Upper lobe of left lung (tissue), 6 donors: ENCODE measurements at places on chromosomes 3 and 15. TPM values are rescaled to one million over a fixed set of nuclear protein-coding genes. Genes with fewer than 3 reads are reported as not detected.

Gene SUCNR1
- 2.4 TPM for total RNA-seq

Gene CEMIP
- 9.1 TPM for total RNA-seq

DNA sequence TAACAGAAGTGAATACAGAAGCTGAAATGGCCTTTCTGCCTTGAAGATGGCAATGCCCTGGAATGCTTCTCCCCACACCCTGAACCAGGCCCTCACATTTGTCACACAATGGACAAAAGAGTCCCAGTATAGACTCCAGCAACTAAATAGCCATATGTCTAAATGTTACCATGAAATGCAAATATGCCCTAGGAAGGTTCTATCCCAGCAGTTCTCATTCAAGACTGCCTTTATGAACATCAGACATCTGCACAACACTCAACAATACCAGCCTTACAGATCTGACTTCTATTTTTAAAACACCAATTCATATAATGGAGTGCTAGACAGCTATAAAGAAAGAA lies 7.9 kb downstream of the ITGB5 start:
- no peak overlapping the region for H3K4me3 ChIP-seq
- peaks cover 29% of the 10 kb centered on the region for H3K4me1 ChIP-seq
- no peaks in the 10 kb centered on the region for H3K27me3 ChIP-seq
- peak overlapping the region; percentile 37 for H3K27ac ChIP-seq
- H3K36me3 ChIP-seq: no peaks in the 10 kb centered on the region

DNA sequence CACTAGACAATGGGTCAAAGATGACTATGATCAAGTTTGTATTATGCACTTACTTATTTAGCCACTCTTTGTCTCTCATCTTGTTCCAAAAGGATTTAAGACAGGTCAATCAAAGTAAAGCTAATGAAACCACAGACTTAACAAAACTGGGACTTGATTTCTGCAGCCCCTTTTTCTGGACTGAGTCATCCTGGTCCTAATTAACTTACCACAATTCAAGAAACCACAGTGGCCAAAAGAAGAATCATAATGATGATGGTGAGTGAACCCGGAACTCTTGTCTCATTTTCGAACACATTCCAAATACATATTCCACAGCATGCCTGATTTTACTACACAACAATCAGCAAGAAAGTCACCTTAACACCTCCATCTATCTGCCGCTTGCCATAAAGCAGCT lies 1333.0 kb downstream of the ROBO1 start:
- H3K27ac ChIP-seq: no peak overlapping the region
- no peaks in the 10 kb centered on the region for H3K36me3 ChIP-seq
- DNase-seq: no peak

- no peak for DNase-seq
- H3K27ac ChIP-seq: no peak overlapping the region
- no peak overlapping the region for H3K4me3 ChIP-seq
- no peaks in the 10 kb centered on the region for H3K4me1 ChIP-seq
- no peaks in the 10 kb centered on the region for H3K27me3 ChIP-seq
These were observed 41.3 kb upstream of the TRIM42 start for GRCh38 chr3:140636406-140637138.

DNA sequence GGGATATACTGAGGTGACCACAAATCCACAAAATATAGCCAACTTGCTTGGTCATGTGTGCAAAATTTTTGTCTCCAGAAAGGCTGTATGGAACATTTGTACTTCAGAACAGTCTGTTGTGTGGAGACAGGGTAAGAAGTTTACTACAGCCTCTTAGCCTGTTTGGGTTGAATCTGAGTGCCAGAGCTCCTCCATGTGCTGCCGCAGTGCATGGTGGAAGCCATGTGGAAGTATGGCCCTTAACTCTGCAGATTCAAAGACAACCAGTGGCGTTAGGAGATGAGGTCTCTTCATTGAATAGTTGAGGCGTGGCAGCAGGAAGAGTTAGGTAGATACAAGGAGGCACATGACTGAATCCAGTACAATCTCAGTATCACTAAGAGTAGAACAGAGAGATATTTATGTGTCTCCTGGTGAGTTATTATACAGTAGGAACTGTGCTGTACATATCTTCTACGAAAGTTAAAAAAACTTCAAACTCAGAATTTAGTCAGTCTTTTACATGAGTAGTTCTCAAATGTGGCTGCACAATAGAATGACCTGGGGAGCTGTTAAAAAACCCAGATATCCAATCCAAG lies 9.4 kb downstream of the EIF2A start:
- H3K4me1 ChIP-seq: peaks cover 9% of the 10 kb centered on the region
- DNase-seq: no peak
- no peak overlapping the region for H3K4me3 ChIP-seq
- H3K27ac ChIP-seq: no peak overlapping the region
- peaks cover 8% of the 10 kb centered on the region for H3K36me3 ChIP-seq
- no peaks in the 10 kb centered on the region for H3K27me3 ChIP-seq

- H3K36me3 ChIP-seq: peaks cover 13% of the 10 kb centered on the region
- peaks cover 21% of the 10 kb centered on the region for H3K4me1 ChIP-seq
- H3K27me3 ChIP-seq: no peaks in the 10 kb centered on the region
- peak; percentile 57 for DNase-seq
- no peak overlapping the region for H3K4me3 ChIP-seq
- peak overlapping the region; percentile 69 for H3K27ac ChIP-seq
These were observed 206.9 kb upstream of the BHLHE40 start for GRCh38 chr3:4772171-4772804.
